Stimulated activated CD4-positive, alpha-beta T cell treated with anti-CD3 and anti-CD28 coated beads, Interleukin-15, amount 100 ng/mL, for 24 hours (primary cell): ENCODE measurements at places on chromosomes 16 and 17.

- peak; percentile 95 for DNase-seq
These were observed 47.2 kb downstream of the ARHGAP27 start for GRCh38 chr17:45385331-45385997.

GRCh38 chr16:78434401-78434800 is 334.9 kb downstream of the WWOX start:
- no peak for DNase-seq

- no peak for DNase-seq
These were observed 54.4 kb upstream of the YPEL2 start for GRCh38 chr17:59277031-59277430.

DNA sequence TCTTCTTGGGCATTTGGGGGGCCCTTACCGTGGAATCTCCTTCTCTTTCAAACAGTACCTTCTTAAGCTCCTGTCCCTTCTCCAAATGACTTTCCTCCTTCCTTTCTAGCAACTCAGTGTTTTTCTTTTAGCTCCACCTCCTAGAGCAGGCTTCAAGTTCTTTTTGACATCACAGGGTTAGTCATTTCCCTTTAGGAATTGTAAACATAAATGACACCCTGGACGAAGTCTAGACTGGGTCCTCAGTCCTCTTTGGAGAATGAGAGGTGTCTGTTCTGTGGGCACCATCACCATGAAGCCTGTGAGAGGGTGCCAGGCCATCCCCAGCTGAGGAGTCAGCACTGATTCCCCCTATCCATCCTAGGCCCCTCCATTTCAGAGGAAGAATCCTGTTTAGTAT is 94.7 kb downstream of the SALL1 start:
- DNase-seq: no peak

GRCh38 chr16:997440-998051 is 16.0 kb downstream of the SOX8 start:
- peak; percentile 74 for DNase-seq

DNA sequence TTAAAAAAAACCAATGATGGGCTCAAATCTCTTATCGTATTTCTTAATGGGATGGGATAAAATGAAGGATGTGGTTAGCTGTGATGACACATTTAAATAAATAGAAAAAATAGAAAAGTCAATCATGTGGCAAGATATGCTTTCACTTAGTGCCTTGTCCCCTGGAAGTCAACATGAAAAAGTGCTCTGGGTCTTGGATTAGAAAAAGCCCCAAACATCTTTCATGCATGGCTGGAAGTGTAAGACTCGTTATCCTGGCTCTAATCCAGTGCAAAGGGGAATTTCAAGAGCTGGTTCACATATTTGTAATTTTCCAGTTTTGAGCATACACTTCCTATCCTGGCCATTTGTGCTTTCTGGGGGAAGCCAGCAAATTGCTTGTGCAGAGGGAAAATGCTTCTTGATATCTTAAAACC is 160.9 kb downstream of the MAP2K6 start:
- no peak for DNase-seq

GRCh38 chr16:59848296-59848695 is 1114.2 kb upstream of the GOT2 start:
- no peak for DNase-seq

- DNase-seq: no peak
These were observed 480 bp downstream of the MRPS7 start for GRCh38 chr17:75262112-75262606.

DNA sequence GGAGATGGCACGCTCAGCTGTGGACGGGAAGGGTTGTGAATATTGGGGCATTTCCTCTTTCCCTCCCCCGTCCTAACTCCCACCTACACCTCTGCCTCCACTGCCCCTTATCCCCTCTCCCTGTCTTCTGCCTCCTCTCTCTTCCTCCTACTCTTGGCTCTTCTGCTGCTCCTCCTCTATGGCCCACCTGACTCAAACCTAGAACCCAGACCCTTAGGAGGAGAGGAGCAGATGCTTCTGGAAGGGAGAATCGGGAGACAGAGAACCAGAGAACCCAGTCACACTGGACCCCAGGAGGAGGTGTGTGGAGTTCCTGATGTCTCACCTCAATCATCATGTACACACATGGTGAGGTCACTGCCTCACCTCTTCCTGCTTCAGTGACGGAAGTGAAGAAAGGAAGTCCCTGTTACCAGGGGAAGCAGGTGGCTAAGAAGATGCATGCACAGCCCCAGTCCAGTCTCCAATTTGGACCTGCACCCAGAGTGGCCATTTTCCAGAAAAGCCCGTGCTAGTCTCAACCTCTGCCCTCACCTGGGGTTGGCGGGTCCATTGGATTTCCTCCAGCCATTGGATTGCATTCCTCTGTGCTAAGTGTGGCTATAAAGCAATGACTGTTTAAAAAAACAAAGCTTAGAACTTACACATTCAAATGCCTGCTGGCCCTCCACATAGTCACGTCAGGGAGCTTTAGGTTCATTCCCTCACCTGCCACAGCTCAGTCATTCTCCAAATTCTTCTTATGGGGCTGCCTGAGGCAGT is 4.0 kb downstream of the RNF222 start:
- DNase-seq: peak; percentile 38

DNA sequence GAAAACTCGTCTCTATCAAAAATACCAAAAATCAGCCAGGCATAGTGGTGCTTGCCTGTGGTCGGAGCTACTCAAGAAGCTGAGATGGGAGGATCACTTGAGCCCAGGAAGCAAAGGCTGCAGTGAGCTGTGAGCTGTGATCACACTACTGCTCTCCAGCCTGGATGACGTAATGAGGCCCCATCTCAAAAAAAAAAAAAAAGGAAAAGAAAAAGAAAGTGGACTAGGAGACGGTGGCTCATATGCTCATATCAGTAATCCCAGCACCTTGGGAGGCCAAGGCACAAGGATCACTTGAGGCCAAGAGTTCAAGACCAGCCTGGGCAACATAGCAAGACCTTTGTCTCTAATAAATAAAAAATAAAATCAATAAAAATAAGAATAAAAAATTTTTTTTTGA is 8.8 kb upstream of the SUMO2 start:
- no peak for DNase-seq

DNA sequence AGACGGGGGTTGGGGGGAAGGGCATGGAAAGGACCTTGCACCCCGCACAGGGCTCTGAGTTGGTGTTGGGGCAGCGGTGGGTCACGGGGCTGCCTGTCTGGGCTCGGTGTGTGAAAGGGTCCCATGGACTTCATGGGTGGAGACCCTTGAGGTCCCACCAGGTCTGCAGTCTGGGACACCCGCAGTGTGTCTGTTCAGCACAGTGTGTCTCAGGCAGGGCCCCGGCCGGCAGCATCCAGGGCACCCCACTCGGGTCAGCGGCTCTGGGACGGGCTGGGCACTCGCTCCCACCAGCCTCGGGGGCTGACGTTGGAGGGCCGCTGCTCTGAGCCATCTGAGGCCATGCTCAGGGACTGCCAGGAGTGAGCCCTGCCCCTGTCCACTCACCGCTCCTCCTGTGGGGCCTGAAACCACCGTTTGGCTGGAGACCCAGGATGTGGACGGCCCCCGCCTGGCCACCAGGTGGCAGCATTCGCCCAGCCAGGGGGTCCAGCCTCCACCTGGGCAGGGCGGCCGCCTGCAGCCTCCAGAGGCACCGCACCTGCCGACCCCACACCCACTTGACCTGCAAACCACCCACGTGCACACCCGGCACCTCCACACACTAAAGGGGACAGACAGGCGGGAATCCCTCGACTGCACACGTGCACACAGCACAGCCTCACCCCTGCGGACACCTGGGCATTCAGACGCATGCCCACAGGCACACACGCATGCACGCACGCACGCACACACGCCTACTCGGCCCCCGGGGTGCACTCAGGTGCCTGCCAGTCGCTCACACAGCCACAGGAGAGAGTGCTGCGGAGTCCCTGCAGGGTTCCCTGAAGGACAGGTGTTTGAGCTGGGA is 10.1 kb upstream of the ZFPM1 start:
- peak; percentile 85 for DNase-seq

DNA sequence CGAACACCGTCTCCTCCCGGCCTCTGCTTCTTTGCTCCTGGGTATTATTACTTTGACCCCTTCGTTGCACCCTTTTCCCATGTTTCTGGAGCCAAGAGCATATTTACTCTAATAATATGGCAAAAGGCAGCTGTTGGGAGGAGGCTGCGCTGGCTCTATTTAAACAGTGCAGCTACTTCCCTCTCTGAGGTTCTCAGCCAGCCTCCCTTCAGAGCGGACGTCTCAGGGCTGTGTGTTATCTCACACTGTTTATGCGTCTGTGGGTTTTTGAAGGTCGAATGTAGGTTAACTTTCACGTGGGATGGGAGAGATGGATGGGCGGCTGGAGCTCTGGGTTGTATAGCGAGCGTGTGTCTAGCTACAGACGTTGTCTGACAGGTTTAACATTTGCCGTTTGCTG is 45.3 kb downstream of the COX4I1 start:
- DNase-seq: no peak

DNA sequence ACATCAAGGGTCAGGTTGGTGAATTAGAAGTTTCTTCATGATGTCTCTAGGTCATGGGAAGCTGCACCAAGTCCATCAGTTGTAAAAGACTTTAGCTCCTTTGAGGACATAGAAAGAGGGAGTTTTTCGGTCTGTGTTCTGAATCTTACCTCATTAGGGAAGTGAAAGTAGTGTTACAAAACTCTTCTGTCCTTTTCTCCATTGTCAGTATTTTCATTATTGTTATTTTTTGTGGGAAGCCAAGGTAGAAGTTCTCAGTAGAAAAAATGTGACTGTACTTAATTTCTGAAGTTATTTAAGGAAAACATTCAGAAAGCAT is 24.2 kb downstream of the MAP3K3 start:
- DNase-seq: no peak

- DNase-seq: no peak
These were observed 2.1 kb upstream of the NAGS start for GRCh38 chr17:44002141-44002848.
